Activated CD4-positive, alpha-beta T cell treated with anti-CD3 and anti-CD28 coated beads for 1 hour (primary cell): ENCODE measurements at places on chromosomes 12 and 14.

DNA sequence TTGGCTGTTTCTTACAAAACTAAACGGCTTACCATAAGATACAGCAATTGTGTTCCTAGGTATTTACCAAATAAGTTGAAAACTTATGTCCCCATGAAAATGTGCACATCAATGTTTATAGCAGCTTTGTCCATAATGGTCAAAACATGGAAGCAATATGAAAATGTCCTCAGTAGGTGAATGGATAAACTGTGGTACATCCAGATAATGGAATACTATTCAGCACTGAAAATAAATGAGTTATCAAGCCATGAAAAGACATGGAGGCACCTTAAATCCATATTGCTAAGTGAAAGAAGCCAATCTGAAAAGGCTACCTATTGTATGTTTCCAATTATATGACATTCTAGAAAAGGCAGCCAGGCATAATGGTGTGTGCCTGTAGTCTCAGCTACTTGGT is 40.7 kb downstream of the CFL2 start:
- DNase-seq: no peak

GRCh38 chr14:38286452-38286851 is 30.6 kb upstream of the CLEC14A start:
- no peak for DNase-seq

- no peak for DNase-seq
Observed at GRCh38 chr12:106721915-106722314, 52.6 kb upstream of the RIC8B start.

DNA sequence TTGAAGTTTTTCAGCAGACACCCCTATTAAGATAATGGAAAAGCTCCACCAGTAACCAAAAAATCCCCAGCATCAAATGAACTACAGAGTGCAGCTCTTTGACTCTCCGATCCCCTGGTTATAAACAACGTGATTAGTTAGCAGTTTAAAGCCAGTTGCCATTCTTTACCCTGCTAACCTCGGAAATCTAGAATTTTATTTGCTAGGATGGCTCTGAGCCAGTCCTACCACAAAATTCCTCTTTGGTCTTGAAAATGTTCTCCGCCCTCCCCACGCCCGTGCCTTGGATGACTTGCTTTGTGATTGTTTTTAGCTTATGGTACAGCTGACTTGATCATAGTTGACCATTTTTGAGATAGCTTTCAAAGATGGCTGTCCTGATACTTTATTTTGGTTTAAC is 1.2 kb downstream of the KLHDC2 start:
- no peak for DNase-seq

DNA sequence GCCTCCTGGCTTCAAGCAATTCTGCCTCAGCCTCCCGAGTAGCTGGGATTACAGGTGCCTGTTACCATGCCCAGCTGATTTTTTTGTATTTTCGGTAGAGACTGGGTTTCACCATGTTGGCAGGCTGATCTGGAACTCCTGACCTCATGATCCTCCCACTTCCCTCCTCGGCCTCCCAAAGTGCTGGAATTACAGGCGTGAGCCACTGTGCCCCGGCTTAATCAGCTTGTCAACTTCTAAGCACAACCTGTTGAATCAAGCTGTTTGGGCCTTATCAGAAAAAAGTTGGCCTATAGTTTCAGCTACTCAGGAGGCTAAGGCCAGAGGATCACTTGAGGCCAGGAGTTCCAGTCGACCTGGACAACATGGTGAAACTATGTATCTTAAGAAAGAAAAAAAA is 7.9 kb downstream of the MARK3 start:
- DNase-seq: no peak

GRCh38 chr12:32230613-32230993 is 124.0 kb downstream of the BICD1 start:
- DNase-seq: no peak

DNA sequence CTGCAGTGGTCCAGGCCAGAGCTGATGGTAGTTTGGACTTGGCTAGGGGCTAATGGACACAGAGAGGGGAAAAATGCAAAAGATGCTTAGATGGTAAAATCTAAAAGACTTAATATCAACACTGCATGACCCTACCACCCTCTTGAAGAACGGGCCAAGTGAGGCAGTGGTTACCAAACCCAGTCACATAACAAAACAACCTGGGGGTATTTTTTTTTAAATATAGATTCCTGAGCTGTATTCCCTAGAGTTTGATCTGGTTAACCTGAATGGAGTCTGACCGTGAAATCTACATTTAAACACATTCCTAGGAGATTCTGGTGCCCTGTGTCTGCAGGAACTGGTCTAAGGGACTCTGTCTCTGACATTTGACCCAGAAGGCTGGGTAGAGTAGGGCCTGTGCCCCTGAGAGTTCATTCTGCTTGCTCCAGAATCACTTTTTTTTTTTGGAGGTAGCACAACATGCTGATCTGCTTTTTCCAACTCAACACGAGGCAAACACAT is 15.7 kb downstream of the ABHD4 start:
- DNase-seq: no peak

DNA sequence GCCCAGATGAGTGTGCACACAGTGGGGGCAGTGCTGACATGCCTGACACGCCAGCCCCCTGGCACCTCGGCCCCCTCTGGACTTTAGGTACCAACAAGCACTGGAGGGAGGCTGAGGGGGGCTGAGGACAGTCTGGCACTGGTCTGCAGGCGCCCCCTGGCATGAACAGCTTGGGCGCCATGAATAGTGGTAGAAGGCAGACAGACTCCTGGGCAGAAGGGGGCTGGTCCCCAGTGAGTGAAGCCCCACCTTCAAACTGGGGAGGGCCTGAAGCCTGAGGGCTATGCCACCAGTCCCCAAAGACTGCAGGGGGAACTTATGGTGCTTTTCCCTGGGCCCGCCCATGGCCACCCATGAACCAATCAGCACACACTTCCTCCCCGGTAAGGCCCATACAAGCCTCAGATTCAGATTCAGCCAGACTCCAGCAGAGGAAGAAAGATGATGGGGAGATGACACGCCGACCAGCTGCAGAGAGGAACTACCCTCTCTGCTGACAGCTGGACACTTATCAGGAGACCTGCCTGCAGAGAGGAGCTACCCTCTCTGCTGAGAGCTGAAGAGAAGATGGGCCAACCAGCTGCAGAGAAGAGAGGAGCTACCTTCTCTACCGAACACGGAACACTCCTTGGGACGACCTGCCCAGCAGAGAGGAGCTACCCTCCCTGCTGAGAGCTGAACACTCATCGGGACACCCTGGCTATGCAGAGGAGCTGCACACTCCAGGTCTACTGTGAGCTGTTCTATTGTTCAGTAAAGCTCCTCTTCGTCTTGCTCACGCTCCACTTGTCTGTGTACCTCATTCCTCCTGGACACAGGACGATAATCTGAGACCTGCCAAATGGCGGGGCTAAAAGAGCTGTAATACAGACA is 324.5 kb downstream of the PCNX1 start:
- no peak for DNase-seq

- DNase-seq: no peak
Observed at GRCh38 chr12:124856132-124856841, 7.4 kb downstream of the SCARB1 start.

- DNase-seq: no peak
Observed at GRCh38 chr12:81835783-81836182, 76.6 kb upstream of the PPFIA2 start.

DNA sequence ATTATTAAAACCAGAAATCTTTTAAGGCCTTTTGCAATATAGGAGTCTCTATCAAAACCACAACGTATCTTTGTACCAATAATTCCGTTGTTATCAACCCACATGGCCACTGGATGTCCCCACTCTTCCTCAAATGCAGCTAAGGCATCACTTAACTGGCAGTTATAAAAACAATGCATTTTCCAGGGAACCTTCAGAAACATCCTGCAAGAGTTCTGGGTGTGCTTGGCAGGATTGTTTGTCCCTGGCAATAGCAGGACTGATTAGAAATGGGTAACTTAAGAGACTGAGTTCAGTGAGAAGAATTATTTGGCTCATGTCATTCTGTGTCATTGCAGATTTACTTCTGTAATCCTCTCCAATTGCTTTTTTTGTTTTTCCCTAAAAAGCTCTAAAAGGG is 112.0 kb downstream of the SLC15A5 start:
- DNase-seq: no peak

- DNase-seq: no peak
Observed at GRCh38 chr14:88840926-88841325, 16.5 kb downstream of the TTC8 start.

DNA sequence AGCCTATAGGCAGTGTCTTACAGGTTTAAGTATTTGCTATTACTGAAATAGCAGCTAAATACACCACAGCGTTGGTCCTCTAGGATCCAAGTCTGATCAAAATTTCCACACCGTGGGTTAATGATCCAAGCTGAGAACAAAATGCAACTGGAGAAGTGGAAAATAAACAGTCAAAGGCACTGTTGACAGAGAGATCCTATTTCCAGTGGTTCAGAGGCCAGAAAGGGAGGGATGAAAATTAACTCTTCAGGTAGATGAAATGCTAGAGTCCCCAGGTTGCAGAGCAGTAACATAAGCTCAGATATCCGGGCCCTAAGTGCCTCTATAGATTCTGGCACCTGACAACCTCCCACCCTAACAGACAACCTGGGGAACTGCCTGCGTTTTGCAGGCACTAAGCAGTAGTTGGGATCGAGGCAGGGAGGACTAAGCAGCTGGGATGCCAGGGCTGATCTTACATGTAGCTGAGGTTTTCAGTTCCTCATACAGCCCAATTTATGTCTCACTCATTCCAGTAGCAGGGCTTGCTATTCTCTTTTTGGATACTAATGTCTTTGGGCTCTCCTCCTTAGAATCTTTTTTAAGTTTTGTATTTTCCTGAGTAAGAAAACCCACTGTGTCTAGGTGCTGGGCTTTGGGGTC is 42.7 kb upstream of the CRACR2A start:
- no peak for DNase-seq

DNA sequence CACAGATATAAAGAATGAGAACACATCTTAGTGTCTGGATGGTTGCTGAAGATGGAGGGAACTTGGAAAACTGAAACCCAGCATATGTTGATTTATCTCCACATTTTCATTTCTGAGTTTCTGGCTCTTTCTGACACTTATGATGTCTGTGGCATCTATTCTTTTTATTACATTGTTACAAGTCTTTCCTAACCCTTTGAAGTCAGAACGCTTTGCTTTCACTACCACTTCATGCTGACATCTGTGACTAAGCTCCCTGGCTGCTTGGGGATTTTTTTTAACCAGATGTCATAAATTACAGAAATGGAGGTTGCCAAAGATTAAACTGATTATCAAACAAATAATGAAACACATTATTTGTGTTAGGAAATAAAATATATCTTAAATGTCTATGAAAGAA is 188.7 kb downstream of the KITLG start:
- no peak for DNase-seq

GRCh38 chr14:103569408-103569807 is 6.6 kb downstream of the COA8 start:
- no peak for DNase-seq

- no peak for DNase-seq
Observed at GRCh38 chr14:75297411-75298040, 18.9 kb downstream of the FOS start.

GRCh38 chr14:32561520-32561919 is 232.4 kb downstream of the AKAP6 start:
- DNase-seq: no peak

DNA sequence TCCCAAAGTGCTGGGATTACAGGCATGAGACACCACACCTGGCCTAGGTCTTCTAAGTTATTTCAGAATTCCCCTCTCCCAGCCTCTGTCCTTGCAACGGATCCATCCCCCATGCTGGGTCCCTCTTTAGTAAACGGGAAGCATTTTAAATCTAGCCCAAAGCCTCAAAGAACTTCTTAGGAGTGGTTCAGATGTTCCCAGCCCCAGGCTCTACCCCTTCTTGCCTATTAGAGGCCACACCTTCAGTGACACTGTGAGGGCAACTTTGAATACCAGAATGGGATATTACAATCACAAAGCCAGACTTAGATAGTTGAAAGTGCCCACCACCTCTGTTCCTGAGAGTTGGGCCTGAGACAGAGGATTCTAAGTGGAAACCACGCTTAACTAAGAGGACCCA is 18.1 kb upstream of the SPPL3 start:
- no peak for DNase-seq

GRCh38 chr12:79174626-79175025 is 310.1 kb downstream of the SYT1 start:
- DNase-seq: no peak

- DNase-seq: no peak
Observed at GRCh38 chr12:15701631-15702156, 87.5 kb downstream of the EPS8 start.

- DNase-seq: no peak
Observed at GRCh38 chr12:121524196-121524916, 56.5 kb downstream of the KDM2B start.

DNA sequence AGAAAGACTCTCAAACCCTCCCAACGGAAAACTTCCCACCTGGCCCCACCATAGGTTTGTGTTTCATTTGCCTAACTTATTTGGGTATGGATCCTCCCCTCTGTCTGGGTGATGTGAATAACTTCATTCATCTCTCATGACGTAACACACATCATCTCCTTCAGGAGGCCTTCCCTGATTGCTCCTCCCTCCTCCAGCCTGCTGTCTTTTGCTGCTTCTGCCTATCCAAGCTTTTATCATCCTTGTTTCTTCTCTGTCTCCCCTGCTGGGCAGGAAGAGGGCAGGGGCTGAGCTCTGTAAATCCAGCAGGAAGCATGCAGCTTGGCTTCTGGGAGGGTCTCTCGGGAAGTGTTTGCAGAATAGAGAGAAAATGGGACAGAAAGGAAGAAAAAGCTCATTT is 766.0 kb upstream of the TBX3 start:
- no peak for DNase-seq

DNA sequence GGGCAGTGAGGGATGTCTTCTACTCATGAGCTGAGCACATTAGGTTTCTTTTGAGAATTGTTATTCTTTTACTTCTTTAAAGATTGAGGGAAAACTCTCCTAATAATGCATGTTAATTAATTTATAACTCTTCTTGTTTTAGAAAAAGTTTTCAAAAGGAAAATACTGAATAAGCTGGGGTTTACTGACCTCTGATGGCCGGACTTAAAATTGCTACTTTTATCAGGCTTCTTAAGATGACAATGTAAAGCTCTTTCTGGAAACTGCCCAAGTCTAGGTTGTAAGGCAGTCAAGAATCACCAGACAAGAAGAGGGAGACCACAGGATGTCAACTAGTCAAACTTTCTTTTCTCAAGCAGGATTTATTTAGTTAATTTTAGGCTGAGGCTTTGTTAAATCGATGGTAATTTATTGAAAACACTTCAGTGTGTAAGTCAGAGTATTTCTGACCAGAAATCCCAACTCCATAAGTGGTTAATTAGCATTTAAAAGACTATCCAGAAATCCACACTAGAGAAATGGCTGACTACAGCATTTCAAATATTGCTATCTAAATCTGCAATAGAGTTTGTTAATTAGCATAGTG is 82.1 kb downstream of the AVPR1A start:
- DNase-seq: no peak

- DNase-seq: no peak
Observed at GRCh38 chr12:52119398-52120254, 40.1 kb downstream of the SMIM41 start.

DNA sequence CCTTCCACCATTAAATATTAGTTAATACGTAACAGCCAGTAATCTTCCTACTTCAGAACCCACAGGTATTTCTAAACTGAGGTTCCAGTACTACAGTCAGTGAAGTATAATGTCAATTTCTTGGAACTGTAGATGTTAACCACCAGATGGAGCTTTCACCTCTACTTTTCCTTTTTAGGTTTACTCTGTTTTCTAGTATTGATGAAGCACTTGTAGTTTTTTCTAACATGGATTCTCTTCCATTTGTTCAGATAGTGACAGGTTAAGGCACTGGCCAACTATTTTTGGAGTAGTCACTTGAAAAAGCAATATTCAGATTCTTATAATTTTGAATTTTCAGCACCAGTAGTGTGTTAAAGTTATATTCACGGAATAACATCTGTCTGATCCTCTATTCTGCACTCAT is 4.6 kb upstream of the SEC23A start:
- no peak for DNase-seq

GRCh38 chr12:127355061-127355841 is 911.7 kb upstream of the TMEM132C start:
- no peak for DNase-seq
